ENCODE measurements at places on chromosomes 3 and 15.

GRCh38 chr3:41137686-41138111 lies 61.6 kb upstream of the CTNNB1 start:
- no peak for DNase-seq

- no peak for DNase-seq
Measured at GRCh38 chr3:87309601-87310000, 33.2 kb upstream of the POU1F1 start.

- no peak for DNase-seq
Measured at GRCh38 chr3:114274929-114275328, 18.9 kb upstream of the TIGIT start.

DNA sequence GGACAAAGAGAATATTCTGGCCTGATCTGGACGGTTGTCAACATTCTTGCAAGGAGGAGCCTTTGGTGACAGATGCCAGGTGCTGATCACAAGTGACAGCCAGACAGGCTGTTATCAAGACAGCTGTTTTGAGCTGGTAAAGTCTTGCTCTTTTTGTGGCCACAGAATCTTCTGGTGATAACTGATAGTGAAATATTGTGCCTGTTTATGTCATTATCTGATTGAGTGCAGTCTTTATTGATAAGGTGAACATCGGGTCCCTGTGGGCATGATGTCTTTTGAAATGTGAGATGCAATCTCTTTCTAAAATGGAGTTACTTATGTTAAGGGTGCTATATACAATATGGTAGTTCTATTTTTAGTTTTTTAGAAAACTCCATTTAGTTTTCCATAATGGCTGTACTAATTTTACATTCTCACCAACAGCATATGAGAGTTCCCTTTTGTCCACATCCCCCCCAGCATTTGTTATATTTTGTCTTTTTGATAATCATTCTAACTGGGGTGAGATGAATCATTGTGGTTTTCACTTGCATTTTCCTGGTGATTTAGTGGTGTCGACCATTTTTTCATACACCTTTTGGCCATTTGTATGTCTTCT lies 10.7 kb downstream of the CEP63 start:
- DNase-seq = no peak

- DNase-seq = no peak
Measured at GRCh38 chr3:146491303-146491702, 21.9 kb upstream of the PLSCR2 start.

GRCh38 chr3:123759871-123760270 lies 124.3 kb downstream of the MYLK start:
- no peak for DNase-seq

- no peak for DNase-seq
Measured at GRCh38 chr15:69056365-69056764, 41.9 kb downstream of the NOX5 start.

DNA sequence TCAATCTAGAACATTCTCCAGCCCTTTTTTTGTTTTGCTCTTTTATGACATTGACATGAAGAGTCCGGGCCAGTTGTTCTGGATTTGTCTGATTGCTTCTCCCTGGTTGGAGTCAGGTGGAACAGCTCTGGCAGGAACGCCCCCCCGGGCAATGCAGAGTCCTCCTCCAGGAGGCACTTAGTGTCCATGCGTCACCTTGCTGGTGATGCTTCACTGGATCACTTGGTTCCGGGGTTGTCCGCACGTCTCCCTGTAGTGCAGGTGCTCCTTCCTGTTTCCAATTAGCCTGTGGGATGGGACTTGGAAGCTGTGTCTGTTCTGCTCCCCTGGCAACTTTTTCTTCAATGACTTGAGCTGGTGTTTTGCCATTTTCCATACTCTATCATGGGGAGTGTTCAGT lies 9.8 kb downstream of the CSK start:
- DNase-seq = no peak

Measured in activated T-cell treated with anti-CD3 and anti-CD28 coated beads, Interleukin-2, amount 50 U/mL, for 72 hours (primary cell).